Fibroblast of lung (primary cell): ENCODE measurements at places on chromosomes 2 and 18.

DNA sequence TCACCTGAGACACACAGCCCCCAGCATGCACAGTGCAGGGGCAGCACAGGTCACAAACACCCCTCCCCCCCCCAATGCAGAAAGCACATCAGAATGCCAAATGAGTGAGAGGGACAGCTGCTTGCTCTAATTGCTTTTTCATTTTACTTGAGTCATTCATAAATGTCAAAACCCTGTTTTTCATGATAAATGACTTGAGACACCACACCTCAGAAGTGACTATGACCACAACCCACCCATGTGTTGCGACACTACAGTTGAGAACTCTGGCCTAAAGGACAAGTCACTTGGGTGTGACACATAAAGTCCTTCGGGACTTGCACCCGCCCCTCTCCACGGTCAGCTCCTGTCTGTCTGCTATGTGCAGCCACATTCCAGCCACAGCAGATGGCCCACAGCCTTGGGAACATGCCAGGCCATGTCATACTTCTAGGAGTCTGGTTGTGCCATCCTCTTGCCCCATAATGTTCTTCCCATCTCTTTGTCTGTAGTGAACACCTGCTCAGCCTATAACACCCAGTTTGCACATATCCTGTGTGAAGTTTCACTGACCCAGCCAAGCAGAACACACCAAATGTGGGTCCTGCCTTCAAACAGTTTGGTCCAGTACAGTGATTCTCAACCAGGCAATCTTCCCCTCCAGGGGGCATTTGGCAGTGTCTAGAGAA lies 30.2 kb upstream of the RIOK3 start:
- H3K27me3 ChIP-seq = no peaks in the 10 kb centered on the region
- H3K4me3 ChIP-seq = no peak overlapping the region
- no peak overlapping the region for H3K27ac ChIP-seq

DNA sequence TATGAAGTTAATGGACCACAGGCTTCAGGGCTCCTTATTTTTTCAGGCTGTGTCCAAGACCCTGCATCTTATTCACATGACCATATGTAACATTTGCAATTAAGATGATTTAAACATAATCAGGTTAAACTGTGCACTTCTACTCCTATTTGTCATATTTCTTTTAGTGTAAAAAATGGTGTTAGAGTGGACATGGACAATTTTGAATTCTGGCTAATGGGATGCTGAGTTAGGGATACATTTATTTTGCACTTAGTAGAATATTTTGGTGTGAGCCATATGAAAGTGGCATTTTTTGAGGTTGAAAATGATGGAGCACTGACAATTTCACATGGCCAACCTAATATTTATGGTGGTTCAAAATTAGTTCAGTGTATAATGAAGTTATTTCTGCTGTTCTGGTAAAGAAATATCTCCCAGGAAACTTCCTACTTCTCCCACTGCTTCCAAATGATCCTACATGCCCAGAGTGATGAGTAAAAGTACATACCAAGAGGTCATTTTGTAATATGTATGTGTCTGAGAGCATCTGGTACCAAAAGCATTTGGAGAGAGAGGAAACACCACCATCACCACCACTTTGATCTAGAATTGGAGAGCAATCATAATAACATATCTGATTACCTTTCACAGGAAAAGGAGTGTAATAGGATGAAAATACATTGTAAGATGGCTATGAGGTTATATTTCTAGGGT lies 36.0 kb downstream of the GULP1 start:
- H3K36me3 ChIP-seq = no peaks in the 10 kb centered on the region
- no peak for DNase-seq
- no peak overlapping the region for H3K4me3 ChIP-seq
- peaks cover 6% of the 10 kb centered on the region for H3K4me1 ChIP-seq
- no peaks in the 10 kb centered on the region for H3K27me3 ChIP-seq

GRCh38 chr18:41461114-41461513 lies 493.9 kb upstream of the PIK3C3 start:
- H3K4me3 ChIP-seq = no peak overlapping the region
- no peaks in the 10 kb centered on the region for H3K4me1 ChIP-seq
- H3K36me3 ChIP-seq = no peaks in the 10 kb centered on the region
- no peak for DNase-seq

- H3K36me3 ChIP-seq = no peaks in the 10 kb centered on the region
- no peaks in the 10 kb centered on the region for H3K27me3 ChIP-seq
- no peak overlapping the region for H3K27ac ChIP-seq
- no peak overlapping the region for H3K4me3 ChIP-seq
- H3K4me1 ChIP-seq = no peaks in the 10 kb centered on the region
Measured at GRCh38 chr2:156700681-156701080, 264.5 kb downstream of the GPD2 start.

DNA sequence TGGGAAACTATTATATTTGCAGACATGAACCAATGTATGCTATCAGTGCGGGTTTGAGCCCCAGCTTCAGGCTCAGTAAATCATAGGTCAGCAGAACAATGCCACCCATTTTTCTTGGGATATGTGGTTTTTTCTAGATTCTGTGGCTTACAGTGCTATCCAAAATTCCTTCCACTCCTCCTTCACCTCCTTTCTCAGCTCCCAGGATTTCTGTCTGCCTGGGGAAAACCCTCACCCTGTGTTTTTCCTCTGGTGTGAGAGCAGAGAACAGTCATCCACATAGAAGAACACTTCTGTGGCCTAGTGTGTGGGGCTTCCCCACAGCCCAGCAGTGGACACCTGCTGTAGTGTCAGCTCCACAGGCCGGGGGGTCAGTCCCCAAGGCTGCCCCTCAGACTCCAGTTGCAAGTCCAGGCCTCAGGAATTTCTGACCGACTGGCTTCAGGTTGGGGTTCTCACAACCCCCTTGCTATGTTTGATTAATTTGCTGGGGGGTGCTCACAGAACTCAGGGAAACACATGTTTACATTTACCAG lies 238.2 kb downstream of the LDLRAD4 start:
- peak; percentile 57 for DNase-seq
- no peak overlapping the region for H3K4me3 ChIP-seq
- H3K27me3 ChIP-seq = no peaks in the 10 kb centered on the region
- no peaks in the 10 kb centered on the region for H3K36me3 ChIP-seq
